ENCODE measurements at places on chromosomes 6 and 20.

GRCh38 chr20:24208652-24209051 is 220.1 kb upstream of the GGTLC1 start:
- no peak for DNase-seq

DNA sequence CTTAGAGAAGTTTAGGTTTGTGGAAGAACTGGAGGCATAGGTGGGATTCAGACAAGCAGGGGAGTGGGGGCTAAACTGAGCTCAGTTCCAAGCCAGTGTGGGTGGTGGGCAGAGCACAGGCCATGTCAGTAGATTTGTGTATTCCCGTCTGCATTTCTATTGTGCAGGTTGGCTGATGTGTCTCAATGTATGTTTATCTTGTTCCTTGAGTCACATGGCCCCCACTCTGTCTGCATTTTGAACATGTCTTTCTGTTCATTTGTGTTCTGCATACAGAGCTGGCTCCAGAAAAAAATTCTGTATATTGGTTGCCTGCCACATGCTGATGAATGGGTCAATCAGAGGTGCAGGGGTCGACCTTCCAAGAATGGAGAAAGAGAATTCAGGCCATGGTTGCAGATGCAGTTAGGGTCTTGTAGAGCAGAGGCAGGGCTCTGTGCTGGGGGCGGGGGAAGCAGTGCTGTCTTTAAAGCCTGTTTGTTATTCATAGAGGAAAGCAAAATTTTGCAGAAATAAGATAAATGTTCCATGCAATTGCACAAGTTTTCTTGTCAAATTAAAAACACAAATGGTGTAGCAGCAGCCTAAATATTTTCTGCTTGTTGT is 166.7 kb downstream of the CDH26 start:
- no peak for DNase-seq

DNA sequence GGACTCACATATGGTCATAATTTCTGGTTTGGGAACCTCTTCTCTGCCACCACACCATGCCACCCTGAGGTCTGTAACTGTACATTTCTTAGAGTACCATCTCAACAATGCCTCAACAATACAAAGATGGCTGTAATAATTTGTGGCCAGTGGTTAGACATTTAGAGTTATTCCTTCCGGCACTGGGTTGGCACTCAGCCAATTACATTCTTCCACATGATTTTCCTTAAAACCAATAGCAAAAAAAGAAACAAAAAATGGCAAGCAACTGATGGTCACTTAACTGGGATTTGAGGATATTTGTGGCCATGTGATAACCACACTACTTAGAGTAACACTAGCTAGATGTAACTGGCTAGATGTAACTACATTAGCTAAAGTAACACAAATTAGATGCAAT is 79.9 kb downstream of the SEL1L2 start:
- DNase-seq = no peak

DNA sequence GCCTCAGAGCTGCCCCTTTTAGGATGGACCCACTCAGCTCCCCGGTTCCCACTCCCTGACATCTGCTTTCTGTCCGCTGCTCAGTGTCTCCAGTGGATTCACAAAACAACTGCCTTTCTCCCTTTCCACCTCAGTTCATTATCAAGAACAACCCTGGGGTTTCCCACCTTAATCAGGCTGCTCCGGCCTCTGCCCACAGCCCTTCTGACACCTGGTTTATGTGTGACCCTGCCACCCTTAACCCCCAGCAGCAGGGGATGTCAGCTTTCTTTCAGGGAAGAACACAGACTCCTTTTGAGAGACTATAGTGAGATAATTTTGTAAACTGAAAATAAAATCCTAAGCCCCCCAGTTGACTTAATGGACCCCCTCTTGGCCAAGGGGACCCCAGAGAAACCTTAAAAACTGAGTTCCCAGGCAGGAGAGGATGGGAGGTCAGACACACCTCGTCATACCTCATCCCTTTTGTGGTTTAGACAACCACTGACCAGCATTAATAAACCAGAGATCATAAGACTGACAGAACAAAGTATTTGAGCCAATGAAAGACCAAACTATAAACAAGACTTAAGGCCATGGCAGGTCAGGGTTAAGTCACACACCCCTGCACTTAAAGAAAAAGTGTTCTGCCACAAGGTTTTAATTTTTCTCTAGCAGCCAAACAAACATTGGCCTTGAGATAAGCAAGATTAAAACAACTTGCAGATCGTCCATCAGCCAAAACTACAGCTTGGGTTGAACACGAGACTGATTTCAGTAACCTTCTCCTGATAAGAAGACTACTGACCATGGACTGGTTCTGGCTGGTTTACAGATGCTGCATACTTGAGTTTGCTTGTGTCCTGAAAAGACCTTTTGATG is 42.4 kb upstream of the DDR1 start:
- DNase-seq = no peak

DNA sequence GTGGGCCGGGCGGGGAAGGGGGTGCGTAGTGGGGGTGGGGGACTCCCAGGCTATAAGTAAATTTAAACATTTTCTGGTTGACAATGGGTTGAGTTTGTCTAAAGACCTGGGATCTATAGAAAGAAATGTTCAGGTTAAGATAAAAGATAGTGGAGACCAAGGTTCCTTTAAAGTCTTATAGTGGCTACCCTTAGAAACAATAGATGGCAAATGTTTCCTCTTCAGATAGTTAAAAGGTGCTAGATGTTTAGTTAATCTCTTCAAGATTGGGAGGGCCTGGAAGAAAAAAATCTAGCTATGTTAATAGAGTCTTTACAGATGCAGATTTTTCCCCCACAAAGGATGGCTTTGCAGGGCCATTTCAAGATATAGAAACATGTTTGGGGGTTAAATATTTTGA is 446.4 kb upstream of the FKBP1C start:
- no peak for DNase-seq

GRCh38 chr6:141077355-141078333 is 1055.1 kb upstream of the GJE1 start:
- DNase-seq = no peak

DNA sequence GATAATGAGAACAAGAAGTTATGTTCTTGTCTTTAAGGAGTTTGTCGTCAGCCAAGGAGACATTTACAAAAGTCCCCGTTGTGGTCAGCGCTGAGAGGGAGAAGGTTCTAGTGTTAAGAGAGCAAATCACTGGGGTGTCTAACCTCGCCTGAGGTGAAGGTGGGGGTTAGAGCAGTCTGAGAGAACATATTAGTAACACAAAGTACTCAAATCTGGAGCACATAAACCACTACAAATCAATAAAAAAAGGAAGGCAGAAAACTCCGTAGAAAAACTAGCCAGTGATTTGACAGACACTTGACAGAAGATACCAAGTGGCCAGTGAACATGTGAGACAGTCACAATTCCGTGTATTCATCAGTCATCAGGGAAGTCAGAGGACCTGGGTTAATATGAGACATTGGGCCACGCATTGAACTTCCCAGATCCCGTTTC is 45.4 kb downstream of the CDS2 start:
- DNase-seq = no peak

DNA sequence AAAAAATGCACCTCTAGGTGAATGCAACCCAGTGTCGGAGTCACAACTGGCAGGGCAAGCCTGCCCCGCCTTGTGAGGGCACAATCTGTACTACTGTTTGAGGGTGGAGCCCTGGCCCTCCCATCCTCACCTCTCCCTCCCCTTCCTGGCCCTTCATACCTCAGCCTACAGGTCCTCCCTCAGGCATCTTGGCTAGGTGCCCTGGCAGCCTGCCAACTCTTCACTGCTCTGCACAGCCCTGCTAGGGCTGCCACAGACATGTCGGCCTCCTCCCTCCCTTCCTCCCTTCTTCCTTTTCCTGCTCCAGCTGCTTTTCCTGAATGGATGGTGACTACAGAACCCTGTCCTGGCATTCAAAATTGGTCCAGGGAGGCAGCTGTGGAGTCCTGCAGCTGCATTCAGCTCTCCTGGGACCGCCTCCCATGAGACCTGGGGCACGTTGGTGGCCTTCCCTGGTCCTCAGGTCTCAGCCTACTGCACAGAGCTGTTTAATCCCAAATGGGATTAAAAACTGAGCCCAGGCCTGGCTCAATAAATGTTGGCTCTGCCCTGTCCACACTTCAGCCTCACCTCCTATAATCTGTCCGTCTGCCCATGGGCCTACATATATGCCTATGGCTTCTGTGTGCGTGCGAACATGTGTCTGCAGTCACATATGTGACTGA is 52.7 kb downstream of the CDH22 start:
- DNase-seq = no peak

DNA sequence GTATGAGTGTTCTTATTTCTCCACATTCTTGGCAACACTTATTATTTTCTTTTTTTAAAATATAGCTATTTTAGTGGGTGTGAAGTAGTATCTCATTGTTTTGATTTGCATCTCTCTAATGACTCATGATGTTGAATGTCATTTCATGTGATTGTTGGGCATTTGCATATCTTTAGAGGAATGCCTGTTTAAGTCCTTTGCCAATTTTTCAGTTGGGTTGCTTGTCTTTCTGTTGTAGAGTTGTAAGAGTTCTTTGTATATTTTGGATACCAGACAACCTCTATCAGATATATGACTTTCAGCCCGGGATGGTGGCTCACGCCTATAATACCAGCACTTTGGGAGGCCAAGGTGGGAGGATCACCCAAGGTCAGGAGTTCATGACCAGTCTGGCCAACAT is 5.1 kb upstream of the POPDC3 start:
- DNase-seq = no peak

DNA sequence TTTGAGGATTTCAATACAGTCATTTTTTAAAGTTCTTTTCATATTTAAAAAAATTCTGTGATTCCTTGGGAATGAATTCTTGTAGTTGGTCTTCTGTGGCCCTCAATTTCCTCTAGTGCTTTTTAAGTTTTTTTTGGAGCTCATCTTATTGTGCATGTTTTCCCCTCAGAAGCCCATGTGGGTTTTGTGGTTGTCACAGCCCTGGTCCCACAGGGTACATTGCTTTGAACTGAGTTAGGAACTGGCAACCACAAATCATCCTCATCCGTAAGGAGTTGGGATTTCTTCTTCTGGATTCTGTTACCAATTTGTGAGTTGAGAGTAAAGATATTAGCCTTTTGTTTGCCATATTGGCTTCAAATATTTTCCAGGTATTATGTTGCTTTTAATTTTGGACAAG is 89.9 kb downstream of the AKAP7 start:
- DNase-seq = no peak

GRCh38 chr6:143486752-143487151 is 24.8 kb downstream of the FUCA2 start:
- DNase-seq = no peak

- no peak for DNase-seq
Measured at GRCh38 chr20:61082720-61083119, 169.3 kb upstream of the CDH4 start.

DNA sequence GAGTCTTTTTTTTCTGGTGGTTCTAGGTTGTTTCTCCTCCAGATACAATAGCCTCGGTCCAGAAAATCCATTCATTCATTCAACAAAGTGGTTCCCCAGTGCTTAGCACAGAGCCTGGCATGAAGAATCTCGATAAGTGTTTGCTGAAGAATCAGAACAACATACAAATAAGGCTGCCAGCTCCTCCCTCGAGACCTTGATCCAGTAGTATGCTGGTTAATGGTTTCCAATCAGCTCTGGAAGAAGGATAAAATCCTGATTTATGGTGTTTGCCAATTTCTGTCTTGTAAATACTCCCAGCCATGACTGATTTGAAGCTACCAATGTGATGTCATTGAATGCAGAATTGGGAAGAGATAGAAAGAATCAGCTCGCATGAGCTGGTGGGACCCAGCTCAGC is 3.3 kb downstream of the HSPA12B start:
- no peak for DNase-seq
